Stimulated activated CD8-positive, alpha-beta memory T cell treated with anti-CD3 and anti-CD28 coated beads, Interleukin-4, amount 100 ng/mL, for 1 hour (primary cell): ENCODE measurements at places on chromosomes 12 and 14.

GRCh38 chr14:101950100-101950499 lies 14.3 kb upstream of the DYNC1H1 start:
- no peak for DNase-seq

GRCh38 chr14:101062065-101062450 lies 158.5 kb upstream of the RTL1 start:
- no peak for DNase-seq

- DNase-seq, result no peak
These were observed 9.1 kb upstream of the LDHB start for GRCh38 chr12:21666722-21667121.

DNA sequence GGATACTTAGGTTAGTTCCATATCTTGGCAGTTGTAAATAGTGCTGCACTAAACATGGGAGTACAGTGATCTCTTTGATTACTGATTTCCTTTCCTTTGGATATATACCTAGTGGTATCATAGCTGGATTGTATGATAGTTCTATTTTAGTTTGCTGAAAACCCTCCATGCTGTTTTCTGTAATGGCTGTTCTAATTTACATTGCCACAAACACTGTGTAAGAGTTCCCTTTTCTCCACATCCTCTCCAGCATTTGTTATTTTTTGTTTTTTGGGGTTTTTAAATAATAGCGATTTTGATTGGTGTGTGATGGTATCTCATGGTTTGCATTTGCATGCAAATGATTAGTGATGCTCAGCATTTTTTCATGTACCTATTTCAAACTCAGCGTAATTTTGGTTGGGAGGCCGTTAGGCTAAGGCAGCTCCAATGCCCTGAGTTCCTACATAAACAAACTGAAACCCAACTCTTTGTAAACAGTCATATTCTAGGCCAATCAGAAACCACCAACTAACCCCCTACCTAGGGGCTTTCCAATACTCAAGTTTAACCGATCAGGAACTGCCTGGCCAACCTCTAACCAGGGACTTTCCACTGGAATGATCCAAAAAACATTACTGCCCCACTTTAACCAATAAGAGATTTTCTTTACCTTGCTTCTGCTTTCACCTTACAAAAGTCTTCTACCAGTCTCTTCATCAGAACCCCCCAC lies 171.6 kb downstream of the FBXL14 start:
- no peak for DNase-seq

- no peak for DNase-seq
These were observed 164.1 kb downstream of the EPS8 start for GRCh38 chr12:15625075-15625474.

GRCh38 chr12:32702473-32702872 lies 23.4 kb downstream of the DNM1L start:
- no peak for DNase-seq

- DNase-seq, result no peak
These were observed 12.8 kb upstream of the AQP2 start for GRCh38 chr12:49937639-49938300.

GRCh38 chr14:104913435-104913834 lies 11.2 kb upstream of the PLD4 start:
- DNase-seq, result no peak

DNA sequence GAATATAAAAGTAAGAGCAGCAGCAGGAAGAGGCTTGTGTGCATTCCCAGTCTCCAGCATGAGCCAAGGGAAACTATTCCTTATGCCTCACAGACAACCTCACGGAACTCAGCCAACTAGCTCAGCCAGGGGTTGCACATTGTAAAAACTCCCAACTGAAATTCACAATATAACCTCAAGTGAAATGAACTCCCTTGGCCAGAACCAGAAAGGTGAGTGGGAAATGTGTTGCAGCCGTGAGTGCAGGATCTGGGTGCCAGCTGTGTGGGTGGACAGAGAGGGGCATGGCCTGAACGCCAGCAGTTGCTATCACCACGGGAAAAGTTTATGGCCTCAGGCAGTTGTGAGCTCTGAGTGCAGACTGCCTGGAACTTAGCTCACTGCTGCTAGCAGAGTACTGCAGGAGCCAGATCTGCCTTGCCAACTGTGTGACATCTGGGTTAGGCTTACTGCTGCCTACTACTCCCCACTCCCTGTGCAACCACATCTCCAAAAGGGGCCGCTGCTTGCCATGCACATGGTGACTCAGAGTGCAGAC lies 2.3 kb upstream of the CLEC1A start:
- no peak for DNase-seq

DNA sequence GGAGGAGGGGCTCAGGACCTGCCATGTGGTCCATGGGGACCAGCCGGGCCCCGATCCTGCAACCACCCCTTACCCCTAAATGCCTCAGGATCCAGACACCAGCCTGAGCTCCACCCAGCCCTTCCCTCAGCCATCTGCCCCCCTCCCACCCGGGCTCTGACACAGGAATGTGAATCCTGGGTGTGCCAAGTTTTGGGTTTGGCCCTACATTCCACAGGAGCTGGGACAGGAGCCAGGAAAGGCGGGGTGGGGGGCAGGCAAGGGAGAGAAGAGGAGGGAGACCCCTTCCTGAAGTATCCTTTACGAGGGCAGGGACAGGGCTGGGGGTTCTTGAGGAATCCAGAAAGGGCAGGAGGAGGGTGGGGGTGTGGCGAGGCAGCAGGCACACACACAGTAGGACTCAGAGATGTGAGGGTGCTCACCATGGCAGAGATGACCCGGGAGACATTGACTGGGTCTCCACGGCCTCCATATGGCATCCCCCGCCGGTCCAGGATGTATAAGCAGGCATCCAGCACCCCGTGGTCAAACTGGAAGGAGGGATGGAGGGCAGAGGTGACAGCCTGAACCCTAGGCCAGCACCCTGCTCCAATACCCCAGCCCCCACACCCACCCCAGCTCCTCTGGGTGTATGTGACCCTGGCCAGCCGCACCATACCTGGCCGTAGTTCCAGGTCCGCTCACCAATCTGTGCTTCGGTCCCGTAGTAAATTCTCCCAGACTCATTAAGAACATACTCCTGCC lies 3.5 kb downstream of the TGM1 start:
- DNase-seq, result no peak

GRCh38 chr14:101788016-101788635 lies 26.6 kb downstream of the PPP2R5C start:
- no peak for DNase-seq

DNA sequence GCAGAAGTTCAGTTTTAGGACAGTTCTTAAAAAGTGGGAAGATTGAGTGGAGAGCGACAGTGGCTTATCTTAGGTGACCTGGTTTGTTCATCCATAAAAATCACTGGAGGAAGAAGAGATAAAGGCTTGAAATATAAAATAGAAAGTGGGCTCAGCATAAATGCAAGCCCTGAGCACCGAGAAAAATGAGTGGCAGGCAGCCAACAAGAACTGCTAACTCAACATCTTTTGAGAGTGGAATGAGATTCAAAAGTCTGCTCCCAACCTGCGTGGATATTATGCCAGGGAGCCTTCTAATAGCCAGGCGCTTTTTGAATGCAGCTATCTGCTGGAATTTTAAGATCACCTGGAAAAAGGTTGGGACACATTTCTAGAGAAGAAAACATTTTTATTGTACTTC lies 666.5 kb downstream of the FLRT2 start:
- DNase-seq, result no peak

- DNase-seq, result no peak
These were observed 99.6 kb downstream of the DENND5B start for GRCh38 chr12:31491241-31491794.

DNA sequence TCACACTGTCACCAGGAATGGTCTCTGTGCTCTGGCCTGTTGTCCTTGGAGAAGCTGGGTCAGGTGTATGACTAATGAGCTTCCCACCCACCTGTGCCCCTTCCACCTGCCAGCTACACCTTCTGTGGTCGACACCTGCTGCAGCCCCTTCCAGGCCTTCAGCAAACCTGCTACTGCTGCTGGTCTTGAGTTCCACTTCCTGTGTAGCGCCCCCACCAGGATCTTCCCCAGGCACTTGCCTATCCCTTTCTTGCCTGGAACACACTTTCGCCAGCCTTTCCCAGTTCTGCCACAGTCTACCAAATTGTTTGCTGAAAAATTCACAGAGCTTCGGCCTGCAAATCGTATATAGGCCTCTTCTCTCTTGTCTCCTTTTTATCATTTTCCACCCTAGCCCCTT lies 75.3 kb downstream of the CRACR2A start:
- DNase-seq, result no peak

DNA sequence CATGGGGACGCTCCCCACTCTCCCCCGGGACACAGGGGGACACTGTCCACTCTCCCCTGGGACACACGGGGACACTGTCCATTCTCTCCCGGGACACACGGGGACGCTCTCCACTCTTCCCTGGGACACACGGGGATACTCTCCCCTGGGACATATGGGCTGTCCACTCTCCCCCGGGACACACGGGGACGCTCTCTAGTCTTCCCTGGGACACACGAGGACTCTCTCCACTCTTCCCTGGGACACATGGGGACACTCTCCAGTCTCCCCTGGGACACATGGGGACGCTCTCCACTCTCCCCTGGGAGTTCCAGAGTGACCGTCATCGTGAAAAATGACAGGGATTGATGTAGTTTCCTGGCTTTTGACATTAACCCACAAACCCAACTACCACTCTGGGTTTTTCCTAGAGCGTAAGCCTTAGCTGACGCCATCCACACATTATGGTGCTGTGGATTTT lies 3.0 kb upstream of the P2RX2 start:
- no peak for DNase-seq

GRCh38 chr12:130083002-130083401 lies 79.3 kb upstream of the FZD10 start:
- no peak for DNase-seq

GRCh38 chr14:64569138-64569631 lies 19.4 kb downstream of the PPP1R36 start:
- no peak for DNase-seq

- DNase-seq, result no peak
These were observed 444 bp downstream of the DRAM1 start for GRCh38 chr12:101877806-101878242.

DNA sequence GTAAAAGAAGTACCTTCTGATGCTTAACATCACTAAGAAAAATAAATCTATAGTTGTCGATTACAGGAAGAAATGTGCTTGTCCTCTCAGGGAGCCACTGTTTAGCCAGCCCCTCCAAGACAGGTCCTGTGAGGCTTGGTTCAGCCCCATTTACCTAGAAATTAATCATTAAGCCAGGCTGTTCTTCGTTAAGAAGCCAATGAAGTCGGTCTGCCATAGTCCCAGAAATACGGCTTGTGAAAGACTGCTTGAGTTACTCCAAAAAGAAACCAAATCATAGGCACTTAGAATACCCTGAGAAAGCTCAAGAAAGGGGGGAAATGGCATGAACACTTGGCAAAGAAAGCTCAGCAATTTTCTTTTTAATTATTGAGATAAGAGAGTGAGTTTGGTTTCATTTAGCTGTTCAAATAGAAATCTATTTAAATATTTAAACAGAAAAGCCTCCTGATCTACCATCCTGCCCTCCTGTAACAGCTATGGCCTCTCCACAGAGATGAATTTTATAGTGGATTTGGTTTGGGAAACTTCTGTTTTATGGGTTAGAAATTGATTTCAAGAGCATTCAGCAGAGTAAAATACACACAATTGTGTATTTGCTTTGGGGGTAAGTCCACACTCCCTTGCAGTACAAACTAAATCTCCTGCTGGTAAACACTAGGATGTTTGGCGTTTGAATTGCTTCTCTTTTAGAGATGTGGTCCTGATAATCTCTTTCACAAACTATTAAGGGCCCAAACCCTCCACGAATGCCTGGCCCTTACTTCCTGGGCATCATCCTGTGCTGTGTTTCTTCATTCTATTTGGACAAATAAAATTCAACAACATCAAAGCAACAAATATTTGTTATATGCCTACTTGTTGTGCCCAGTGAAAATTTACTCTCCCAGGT lies 234.4 kb downstream of the SEC23A start:
- no peak for DNase-seq

DNA sequence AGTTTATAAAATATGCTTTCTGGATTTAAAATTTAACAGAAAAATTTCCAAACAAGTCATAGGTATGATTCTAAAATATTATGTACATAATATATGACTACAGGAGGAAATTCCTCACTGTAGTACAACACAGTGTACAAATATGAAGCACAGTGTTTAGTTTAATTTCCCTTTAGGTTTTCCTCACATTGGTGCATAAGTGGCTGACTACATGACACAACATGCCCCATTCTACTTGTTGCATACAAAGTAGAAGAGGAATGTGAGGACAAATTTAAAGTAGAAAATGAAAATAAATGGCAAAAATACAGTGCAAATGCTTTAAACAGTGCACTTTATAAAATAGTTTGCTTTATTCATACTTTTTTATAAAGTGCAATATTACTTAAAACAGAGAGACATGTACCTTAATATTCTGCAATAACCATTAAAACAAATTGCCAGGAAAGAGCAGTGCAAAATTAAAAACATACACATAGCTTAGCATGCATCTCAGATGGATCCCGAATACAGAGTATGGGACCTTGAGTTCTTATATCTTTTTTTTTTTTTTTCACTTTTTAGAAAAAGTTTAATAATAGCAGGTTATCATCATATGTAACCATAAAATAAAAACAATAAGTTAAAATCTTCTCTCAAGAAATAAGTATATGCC lies 54.8 kb upstream of the TTC7B start:
- DNase-seq, result no peak

- no peak for DNase-seq
These were observed 26.9 kb downstream of the ZDHHC17 start for GRCh38 chr12:76790564-76791552.

GRCh38 chr12:12229556-12230092 lies 37.2 kb downstream of the LRP6 start:
- no peak for DNase-seq

DNA sequence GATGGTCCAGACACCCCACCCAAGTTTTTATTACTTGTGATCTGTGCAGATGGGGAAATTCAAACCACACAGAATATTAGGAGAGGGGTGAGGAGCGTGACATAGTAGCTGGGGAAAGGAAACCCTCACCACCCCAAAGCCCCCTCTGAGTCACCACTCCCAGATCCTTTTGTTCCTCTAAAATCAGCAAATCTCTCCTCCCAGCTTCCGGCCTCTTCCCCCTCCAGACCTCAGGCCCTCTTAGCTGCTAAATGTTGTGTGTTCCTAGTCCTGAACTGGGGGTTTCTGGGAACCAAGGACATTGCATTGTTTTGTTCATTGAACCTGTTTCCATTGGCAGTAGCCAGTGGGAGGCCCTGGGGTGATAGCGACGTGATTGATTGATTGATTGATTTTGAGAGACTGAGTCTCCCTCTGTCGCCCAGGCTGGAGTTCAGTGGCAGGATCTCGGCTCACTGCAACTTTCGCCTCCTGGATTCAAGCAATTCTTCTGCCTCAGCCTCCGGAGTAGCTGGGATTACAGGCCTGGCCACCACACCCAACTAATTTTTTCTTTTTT lies 5.9 kb upstream of the ORAI1 start:
- no peak for DNase-seq

GRCh38 chr14:102769049-102769327 lies 8.3 kb upstream of the TRAF3 start:
- no peak for DNase-seq

DNA sequence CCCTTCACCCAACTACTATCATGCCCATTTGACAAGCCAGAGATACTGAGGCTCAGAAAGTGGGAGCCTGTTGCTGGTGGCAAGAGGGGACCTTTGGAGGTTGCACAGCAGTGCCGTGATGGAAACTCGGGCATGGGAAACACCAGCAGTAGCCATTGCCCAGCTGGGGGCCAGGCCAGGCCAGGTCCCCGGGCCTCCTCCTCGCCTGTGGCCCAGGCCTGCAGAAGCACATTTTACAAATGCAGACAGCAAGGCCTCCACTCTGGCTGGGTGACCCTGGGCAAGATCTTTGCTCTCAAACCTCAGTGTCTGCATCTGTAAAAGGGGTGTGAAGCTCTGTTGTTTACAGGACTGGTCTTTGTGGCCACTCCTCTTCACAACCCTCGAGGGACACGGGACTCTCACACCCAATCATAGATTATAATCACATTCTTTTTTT lies 4.5 kb upstream of the SH2B3 start:
- DNase-seq, result no peak

GRCh38 chr12:3920351-3921150 lies 47.4 kb upstream of the PARP11 start:
- no peak for DNase-seq
